ENCODE measurements at places on chromosomes 4 and X. TPM values are rescaled to one million over a fixed set of nuclear protein-coding genes. Genes with fewer than 3 reads are reported as not detected.

DNA sequence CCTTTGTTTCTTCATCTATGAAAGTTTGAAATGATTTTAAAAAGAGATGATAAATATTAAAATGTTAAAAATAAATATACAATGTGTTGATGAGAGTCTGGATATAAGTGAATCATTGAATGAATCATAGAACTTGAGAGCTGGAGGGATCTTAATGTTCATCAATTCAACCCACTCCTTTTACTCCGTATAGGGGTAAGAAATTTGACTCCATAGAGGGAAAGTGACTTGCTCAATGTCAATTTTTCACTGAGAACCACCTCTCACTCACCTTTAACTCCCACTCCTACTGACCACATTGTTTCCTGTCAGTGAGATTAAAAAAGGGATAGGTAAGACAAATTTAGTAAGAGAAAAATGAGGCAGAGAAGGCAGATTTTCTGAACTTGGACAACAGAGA is 557.2 kb upstream of the GRIA3 start:
- peak; percentile 78 for DNase-seq

- no peak for DNase-seq
These were observed 160.7 kb upstream of the FAM47C start for GRCh38 chrX:36847496-36847895.

DNA sequence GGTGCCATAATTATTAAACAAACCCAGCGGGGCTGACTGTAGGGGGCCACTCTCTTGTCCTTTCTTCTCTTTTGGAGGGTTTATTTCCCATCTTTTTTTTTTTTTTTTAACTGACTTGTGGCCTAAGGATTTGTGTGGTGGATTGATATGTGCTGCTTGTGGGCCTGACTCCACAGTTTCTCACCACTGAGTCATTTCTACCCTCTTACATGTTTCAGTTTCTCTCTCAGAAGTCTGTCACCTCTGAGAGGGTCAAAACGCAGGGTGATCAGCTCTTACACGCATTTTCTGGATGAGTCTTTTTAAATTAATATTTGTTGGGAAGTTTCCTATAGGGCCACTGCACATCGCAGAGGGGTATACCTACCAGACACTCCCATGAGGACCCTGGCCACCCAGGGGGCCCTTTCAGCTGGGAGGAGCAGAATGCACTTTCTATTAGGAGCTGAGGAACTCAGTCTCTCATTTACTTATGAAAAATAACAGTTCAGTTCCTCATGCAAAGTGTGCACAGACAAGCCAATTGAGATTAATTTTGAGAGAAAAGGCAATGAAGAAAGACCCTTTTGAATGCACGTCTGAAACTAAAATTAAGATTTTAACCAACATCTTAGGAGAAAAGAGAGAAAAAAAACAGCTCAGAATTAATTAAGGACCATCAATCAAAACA is 407.9 kb downstream of the TECRL start:
- no peak for DNase-seq

DNA sequence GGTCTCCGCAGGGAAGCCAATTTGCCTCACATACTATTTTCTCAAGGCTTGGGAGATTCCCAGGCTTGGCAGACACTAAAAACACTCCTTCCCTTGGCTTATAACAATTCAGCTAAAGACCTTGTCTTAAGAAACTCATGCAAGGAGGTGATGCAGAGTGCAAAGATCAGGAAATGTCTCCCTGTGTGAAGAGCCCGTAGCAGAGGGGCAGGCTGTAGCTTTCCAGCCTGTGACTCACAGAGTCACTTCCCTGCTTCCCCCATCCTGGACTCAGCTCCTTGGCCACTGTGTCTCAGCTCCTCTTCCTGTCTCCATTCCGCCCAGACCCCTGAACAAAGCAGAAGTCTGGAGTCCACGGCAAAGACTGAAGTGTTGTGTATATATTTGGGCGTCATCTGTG is 56.1 kb downstream of the KDR start:
- peak; percentile 27 for DNase-seq

GRCh38 chr4:129179276-129179675 is 83.3 kb downstream of the C4orf33 start:
- no peak for DNase-seq

- no peak for DNase-seq
These were observed 83.6 kb downstream of the MAML3 start for GRCh38 chr4:140070366-140070765.

DNA sequence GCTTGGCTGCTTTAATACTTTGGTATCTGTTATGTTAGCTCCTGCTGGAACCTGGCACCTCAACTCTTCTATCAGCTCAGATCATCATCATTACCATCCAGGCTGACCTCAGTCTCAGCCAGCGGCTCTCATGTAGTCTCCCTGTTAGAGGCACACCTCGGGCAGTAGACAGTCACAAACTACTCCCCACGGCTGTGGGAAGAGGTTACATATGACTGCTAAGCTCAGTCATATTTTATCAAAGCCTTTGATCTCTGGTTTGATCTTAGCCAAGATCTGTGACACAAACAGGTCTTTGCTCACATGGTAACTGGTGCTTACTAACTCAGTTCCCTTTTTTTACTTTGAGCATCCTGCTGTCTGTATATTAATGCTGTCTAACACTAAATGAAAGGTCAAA is 384.9 kb downstream of the CENPC start:
- DNase-seq = no peak

DNA sequence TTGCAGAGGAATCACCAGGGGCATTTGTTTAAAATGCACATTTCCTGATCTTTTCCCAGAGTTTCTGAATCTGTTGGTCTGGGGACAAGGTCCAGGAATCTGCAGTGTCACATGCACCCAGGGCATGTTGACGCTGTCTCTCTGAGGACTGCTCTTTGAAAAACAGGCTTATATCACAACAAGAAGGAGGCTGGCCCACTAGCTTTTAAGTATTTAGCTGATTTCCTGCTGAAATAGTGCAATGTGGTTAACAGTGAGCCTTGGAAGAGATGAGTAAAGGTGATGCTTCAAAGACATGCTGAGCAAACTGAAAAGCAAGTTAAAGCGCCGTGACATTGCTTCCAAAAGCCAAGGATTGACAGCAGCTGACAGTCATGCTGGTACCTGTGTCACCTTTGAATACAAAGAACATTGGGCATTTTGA is 18.6 kb upstream of the SEPSECS start:
- DNase-seq = no peak

- peak; percentile 91 for DNase-seq
These were observed at the start of gene CXCL8 for GRCh38 chr4:73740353-73740778. TSS of gene CXCL8 (plus strand) at chr4:73740569. CDS start at chr4:73740659, 90 bp downstream.

GRCh38 chr4:85995361-85995760 is 364.5 kb downstream of the MAPK10 start:
- no peak for DNase-seq

DNA sequence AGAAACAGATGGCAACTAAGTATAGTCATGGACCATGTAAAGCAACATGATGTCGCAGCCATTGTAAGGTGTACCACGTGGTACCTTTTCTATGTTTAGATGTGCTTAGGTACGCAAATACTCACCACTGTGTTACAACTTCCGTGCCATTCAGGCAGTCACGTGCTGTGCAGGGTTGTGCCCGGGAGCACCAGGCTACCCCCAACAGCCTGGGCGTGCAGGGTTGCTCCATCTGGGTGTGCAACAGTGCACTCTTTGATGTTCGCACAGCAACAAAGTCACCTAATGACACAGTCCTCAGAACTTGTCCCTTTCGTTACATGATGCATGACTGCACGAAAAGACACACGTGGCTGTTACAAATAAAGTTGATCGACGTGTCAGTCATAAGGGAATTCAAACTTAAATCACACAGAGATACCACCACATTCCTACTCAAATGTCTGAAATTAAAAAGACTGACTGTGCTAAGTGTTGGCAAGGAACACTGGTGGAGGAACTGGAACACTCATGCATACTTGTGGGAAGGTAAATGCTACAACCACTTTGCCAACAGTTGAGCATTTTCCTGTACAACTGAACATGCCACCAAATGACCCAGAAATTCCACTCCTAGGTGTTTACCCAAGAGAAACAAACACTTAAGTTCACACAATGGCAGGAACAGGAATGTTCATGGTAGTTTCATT is 24.3 kb downstream of the CPLX1 start:
- DNase-seq = no peak

DNA sequence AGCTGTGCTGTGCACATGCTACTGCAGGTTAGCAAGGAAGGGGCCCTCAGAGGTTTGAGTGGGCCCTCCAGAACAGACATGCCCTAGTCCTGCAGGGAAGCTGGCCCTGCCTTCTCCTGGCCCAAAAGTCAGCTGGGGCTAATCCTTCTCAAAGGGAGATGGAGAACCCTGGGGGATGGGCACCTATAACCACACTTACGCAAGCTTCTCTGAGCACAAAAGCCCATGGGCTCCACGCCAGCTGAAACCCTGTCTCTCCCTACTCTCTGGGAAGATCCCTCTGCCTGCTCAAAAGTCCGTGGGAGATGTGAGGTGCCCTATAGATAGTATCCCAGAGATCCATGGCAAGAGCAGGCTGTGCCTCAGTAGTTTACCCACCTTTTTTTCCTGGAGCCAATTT is 58.9 kb upstream of the DKK2 start:
- no peak for DNase-seq

DNA sequence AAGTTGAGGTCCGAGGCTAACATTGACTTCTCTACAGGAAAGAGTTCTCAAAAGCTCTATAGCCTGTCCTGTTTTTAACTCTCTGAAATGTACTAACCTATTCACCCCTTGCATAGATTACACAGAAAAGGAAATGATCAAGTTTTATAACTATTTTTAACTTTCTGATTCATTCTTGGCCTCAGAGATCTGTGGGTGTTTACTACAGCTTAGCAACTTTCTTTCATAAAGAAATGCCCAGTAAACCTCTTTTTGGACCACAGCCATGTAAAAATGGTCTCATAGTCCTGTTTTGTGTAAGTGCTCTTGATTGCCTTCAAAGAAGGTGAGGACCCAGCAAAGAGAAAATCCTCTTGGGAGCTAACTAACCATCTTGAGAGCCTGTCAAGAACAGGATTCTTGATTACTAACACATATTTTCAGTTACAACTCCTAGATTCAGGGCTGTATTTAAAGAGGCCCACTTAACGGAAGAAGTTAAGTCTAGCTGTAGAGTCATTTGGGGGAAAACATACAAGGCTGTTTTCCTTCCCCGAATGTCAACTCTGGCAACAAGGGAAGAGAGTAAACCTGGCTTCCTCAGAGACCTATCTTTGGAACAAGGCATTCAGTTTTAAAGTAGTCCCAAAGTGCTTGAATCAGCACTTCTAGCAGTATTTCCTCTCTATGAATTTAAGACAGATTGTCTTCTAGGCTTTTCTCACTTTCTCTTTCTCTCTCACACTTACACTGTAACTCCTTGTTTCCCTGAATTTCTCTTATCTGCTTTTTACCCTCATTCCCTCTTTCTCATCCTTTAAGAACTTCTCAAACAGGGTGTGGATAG is 78.2 kb downstream of the IL21 start:
- DNase-seq = peak; percentile 67

GRCh38 chr4:174394915-174395314 is 111.2 kb downstream of the CEP44 start:
- DNase-seq = peak; percentile 72

DNA sequence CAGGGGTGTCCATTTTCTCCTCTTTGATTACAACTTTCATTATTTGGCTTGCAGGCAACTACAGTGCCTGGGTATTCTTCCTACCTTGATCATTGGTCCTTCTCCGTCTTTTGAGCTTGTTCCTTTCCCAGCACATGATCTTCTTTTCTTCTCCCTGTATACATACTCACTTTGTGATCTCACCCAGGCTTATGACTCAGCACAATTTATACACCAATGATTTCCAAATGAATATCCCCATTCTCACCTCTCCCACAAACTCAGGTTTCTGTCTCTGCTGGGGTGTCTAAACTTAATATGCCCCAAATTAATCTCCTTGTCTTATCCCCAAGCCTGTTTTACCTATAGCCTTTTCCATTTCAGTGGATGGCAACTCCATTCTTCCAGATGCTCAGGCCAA is 19.5 kb upstream of the C4orf54 start:
- no peak for DNase-seq

DNA sequence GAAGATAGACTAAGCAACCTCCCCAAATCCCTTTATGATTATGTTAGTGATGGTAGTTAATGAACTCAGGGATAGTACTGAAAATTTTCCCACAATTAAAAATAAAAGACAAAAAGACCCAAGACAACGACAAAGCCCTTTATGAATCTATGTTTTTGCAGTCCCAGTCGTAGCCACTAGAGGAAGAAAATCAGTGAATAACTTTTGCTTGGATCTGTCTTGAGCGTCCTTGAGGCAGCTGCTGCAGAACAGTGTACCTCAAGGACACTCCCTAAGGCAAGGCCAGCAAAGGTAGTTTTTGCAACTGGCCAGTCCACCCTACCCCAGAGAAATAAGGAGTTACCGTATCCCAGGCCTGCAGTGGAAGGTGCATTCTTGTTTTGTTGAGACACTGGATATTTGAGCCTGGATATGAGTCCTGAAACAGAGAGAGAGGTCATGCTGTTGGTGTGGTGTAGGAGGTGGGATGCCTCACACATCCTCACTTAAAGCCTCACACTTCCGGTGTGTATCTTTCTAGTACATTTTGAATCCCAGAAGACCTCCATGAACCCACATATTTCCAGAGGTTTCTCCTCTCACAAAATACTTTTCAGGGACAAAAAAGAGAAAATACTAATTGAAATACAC is 8.7 kb upstream of the TIMM8A start:
- no peak for DNase-seq

- peak; percentile 90 for DNase-seq
These were observed 70.7 kb downstream of the ANKRD50 start for GRCh38 chr4:124641715-124642381.

GRCh38 chr4:38610521-38610920 is 53.5 kb upstream of the KLF3 start:
- no peak for DNase-seq

DNA sequence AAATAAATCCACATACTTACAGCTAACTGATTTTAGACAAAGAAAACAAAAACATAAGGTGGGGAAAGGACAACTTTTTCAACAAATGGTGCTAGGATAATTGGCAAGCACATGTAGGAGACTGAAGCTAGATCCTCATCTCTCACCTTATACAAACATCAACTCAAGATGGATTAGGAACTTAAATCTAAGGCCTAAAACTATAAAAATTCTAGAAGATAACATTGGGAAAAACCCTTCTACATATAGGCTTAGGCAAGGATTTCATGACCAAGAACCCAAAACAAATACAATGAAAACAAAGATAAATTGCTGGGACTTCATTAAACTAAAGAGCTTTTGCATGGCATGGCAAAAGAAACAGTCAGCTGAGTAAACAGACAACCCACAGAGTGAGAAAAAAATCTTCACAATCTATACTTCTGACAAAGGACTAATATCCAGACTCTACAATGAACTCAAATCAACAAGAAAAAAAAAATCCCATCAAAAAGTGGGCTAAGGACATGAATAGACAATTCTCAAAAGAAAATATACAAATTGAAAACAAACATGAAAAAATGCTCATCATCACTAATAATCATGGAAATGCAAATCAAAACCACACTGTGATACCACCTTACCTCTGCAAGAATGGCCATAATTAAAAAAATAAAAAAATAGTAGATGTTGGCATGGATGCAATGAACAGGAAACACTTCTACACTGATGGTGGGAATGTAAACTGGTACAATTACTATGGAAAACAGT is 14.1 kb upstream of the AFP start:
- no peak for DNase-seq

- no peak for DNase-seq
These were observed 138.3 kb downstream of the PDE5A start for GRCh38 chr4:119490335-119490734.

CXCL9 gene
- total RNA-seq = not detected

EREG gene
- total RNA-seq = 0.14 TPM

HSD17B13 gene
- not detected for total RNA-seq

GLUD2 gene
- total RNA-seq = 0.53 TPM

MAGEA9B gene
- total RNA-seq = not detected

MFAP3L gene
- 30.2 TPM for total RNA-seq

WNK3 gene
- total RNA-seq = 6.2 TPM

TLR2 gene
- total RNA-seq = 0.79 TPM

SNCA gene
- 27.3 TPM for total RNA-seq

Data from astrocyte (in vitro differentiated cells and primary cell).